Activated CD8-positive, alpha-beta T cell treated with anti-CD3 and anti-CD28 coated beads for 36 hours (primary cell): ENCODE measurements at places on chromosomes 11 and 22. TPM values are rescaled to one million over a fixed set of nuclear protein-coding genes. Genes with fewer than 3 reads are reported as not detected.

GRCh38 chr22:17842386-17842785 is 68.1 kb upstream of the BID start:
- DNase-seq = peak; percentile 67

- DNase-seq = no peak
Measured at GRCh38 chr22:44194569-44194968, 13.8 kb downstream of the PARVG start.

DNA sequence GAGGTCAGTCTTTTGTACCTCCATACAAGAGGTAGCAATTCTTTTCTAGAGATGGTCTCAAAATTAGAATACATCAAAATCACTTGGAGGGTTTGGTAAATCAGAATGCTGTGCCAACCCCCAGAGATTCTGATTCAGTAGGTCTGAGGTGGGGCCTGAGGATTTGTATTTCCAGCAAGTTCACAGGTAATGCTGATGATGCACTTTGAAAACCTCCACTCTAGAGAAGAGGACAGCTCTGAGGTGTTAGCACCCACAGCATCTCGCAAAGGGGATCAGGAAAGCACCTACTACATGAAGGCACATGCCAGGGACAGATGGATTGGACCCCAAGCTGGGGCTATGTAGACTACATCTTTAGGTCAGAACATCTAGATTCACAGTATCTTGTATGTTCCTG is 7.2 kb downstream of the KCTD14 start:
- no peak for DNase-seq

GRCh38 chr11:2377511-2378443 is 667 bp downstream of the CD81 start:
- DNase-seq = peak; percentile 73

- no peak for DNase-seq
Measured at GRCh38 chr11:15711311-15711710, 596.6 kb downstream of the INSC start.

- DNase-seq = no peak
Measured at GRCh38 chr22:38327805-38328204, 10.6 kb upstream of the CSNK1E start.

- no peak for DNase-seq
Measured at GRCh38 chr11:125075900-125076317, 12.8 kb downstream of the SLC37A2 start.

DNA sequence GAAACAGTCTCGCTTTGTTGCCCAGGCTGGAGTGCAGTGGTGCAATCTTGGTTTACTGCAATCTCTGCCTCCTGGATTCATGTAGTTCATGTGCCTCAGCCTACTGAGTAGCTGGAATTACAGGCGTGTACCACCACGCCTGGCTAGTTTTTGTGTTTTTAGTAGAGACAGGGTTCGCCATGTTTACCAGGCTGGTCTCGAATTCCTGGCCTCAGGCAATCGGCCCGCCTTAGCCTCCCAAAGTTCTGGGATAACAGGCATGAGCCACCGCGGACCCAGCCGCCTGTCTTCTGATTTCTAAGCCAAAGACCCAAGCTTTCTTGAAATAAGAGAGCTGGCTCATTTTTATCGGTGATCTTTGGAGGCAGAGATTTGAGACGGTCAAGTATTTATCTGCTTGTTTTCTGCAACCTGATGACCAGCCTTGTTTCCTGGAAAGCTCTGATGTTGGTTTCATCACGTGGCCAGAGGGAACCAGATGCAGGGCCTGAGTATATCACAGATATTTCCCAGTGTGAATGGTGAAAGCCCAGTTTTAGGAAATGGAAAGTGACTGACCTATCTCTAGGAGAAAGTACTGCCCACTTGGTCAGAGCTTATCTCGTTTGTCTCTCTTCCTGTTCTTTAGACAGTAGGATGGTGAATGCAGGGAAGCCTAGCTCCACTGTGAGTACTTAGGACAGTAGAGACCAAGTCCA is 5.7 kb upstream of the SIDT2 start:
- DNase-seq = no peak

DNA sequence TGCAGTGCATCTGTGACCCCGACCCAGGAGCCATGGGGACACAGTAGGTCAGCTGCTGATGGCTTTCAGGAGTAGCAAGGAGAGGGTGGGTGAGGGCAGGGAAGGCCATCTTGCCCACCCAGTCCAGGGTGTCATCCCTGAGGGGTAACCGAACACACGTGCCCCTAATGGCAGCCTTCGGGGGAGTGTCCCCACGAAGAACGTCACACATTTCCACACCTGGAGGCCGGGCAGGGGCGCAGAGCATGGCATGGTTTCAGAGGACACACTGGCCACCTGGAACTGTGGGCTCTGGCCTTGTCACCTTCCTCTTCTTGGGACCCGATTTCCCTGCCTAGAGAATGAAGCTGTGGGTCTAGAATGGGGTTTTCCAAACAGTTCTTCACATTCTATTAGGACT is 19.4 kb upstream of the BAIAP2L2 start:
- DNase-seq = no peak

DNA sequence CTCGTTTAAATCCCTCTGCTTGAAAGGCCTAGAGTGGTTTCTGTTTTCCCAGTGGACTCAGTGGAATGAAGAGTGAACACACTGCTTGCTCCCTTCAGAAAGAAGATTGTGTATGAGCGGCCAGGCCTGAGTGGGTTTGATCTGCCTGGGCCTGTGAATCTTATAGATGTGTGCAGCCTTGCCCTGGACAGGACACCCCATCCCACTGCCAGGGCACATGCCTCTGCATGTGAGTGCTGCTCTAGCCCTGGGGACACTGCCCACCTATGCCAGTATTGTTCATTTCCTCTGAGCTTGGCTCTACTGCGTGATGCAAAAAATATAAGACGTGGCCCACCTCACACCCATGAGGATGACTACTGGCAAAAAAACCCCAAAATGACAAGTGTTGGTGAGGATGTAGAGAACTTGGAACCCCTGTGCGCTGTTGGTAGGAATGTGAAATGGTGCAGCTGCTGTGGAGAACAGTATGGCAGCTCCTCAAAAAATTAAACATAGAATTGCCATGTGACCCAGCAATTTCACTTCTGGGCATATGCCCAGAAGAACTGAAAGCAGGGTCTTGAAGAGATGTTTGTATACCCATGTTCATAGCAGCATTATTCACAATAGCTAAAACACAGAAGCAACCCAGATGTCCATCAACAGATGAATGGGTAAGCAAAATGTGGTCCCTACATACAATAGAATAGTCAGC is 27.3 kb upstream of the NECTIN1 start:
- DNase-seq = no peak

GRCh38 chr11:128603003-128603696 is 15.8 kb upstream of the ETS1 start:
- peak; percentile 47 for DNase-seq

- no peak for DNase-seq
Measured at GRCh38 chr11:103924166-103925013, 112.0 kb upstream of the DDI1 start.

The MMP27 gene
- total RNA-seq = not detected

The TSPAN18 gene
- 0.92 TPM for total RNA-seq
